GM12878 (cell line): ENCODE measurements at places on chromosomes 2 and 18.
A peak's percentile ranks its signal among the peaks of the same experiment; 100 is the strongest.

GRCh38 chr2:45750001-45750400 is 98.5 kb downstream of the PRKCE start:
- no peak for DNase-seq

DNA sequence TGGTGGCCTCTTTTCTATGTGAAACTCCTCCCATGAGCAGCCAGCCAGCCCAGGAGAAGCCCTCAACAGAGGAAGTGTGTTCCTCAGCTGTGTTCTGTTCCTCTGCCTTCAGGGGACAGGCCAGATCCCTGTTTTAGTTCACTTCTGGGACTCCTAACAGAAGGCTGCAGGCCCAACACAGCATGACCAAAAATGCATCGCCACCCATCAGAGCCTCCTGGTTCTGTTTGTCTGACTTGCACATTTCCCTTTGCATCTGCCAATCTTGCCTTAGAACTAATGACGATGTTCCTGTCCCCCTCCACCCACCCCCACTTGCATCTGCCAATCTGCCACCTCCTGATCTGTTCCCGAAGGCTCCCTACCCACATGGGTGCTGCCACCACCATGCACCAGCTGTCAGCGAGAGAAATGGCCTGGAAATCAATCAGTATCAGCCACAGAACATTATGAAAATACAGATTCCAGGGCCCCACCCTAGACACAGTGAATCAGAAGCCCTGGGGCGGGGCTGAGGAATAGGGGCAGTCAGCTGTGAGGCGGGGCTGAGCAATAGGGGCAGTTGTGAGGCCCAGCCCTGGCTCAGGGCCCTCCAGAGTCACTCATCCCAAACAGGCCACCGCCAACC is 51.0 kb downstream of the FAM168B start:
- no peak for DNase-seq

DNA sequence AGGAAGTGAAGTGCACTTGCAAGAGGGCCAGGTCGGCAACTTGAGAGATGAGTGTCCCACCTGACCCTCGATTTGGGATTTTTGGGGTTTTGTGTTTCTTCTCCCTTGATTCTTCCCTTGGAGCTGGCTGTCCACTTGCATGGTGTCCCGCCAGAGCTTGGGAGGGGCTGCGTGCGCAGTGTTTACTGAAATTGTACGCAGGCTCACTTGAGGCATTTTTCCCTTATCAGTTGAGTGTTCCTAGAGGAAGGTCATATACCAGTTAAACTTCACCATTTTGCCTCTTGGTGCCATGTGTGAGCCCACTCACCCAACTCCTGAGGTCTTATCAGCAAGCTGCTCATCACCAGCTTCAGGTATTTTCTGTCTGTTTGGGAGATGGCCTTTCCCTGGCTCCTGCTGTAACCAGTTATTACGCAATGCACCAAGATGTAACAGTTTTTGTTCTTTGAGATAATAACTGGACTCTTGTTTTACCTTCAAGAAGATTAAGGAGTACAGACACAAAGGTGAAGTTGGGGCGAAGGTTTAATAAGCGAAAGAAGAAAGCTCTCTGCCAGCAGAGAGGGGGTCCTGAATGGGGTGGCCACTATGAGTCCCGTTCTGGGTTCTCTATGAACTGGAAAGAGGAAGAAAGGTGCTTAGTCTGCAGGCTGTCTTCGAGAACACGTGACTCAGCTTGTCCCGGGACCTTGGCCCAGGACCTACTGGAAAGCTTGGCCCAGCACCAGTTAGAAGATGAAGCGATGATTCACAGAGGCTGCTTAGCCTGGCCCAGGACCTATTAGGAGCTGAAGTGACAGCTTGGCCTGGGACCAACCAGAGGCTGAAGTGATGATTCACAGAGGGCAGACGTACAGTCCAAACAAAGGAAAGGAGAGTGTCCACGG is 21.5 kb upstream of the TXNL4A start:
- DNase-seq, result no peak

DNA sequence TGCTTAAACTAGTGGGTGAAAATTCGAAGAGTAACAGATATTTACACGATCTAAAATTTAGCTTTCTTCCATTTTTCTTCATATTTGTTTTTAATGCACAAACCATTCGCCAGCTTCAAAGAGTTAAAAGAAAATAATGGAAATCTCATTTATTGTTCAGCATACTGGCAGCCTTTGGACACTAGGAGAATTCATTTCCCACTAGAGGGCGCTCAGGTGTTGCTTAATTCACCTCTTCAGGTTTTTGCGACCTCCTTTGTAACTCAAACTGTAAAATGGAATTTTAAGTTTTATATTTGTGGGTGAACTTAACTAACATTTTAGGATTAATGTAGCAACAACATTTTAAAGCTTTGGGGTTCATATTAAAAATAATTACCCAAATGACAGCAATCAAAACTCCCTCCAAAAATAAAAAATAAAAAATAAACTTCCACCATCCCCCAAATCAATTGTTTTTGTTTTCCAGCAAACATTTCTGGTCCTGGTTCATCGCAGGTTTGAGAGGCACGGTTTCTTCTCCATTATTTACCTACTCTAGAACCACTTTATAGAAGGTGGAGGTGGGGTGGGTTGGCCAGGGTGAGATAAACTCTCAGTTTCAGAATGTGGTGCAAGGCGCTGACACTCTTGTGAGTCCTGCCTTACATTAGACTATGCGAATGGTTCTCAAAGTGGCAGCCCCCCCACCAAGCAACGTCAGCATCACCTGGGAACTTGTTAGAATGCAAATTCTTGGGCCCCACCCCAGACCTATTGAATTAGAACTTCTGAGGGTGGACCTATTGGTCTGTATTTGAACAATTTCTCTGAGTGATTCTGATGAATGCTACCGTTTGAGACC is 24.7 kb upstream of the PNPT1 start:
- peak; percentile 7 for DNase-seq

- DNase-seq, result no peak
Observed at GRCh38 chr2:153963256-153963655, 91.5 kb downstream of the GALNT13 start.

GRCh38 chr18:36537289-36537688 is 239.8 kb downstream of the FHOD3 start:
- DNase-seq, result no peak

- no peak for DNase-seq
Observed at GRCh38 chr2:218888341-218888740, 7.7 kb downstream of the WNT10A start.

- DNase-seq, result no peak
Observed at GRCh38 chr2:6218926-6219325, 526.7 kb downstream of the SOX11 start.

DNA sequence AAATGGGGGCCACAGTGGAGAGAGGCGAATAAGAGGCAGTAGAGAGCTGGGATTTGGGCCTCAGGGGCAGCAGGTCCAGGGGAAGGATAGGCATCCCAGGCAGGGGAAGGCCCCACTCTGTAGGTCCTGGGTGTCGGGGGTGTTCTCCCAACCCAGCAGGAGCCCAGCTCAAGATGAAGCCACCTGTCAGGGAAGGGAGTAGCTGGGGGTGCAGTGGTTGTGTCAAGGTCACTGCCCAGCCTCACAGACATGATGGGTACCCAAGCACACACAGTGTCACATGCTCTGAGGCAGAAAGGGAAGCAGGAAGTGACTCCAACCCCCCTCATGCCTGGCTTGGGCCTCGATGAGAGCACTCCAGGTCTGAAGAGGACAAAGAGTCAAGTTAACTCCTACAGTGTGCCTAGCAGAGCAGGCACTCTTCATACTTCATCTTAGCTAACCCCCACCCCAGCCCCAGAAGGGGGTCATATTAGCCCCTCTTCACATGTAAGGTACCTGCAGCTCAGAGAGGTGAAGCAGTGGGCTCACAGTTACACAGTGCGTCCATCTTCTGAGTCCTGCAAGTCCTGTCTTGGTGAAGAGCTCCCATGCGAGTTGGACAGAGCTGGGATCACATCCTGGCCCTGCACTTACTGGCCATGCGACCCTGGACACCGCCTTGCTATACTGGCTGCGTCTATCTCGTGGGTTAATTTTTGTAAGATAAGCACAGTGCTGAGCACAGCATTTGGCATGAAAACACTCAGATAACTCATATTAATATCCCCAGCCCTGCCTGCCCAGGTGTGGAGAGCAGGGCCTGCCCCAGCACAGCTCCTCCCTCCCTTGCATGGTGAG is 72.6 kb upstream of the DAPL1 start:
- no peak for DNase-seq

DNA sequence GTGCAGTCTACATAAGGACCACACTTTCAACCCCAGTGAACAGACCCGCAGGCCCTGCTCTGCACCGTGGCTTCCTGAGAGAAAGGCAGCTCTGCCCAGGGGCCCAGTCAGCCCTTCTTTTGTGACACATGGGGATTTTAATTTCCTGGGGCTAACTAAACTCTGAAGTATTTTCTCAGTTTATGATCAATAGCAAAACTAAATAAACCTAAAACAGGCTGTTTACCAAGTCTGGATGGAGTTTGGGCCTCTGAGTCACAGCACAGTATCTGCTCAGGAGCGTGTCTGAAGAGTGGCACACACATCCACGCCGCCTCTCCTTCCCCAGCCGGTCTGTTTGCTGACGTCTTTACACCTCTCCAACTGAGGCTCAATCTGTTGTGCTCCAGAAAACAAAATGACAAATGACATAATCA is 72.3 kb downstream of the LDLRAD4 start:
- no peak for DNase-seq

DNA sequence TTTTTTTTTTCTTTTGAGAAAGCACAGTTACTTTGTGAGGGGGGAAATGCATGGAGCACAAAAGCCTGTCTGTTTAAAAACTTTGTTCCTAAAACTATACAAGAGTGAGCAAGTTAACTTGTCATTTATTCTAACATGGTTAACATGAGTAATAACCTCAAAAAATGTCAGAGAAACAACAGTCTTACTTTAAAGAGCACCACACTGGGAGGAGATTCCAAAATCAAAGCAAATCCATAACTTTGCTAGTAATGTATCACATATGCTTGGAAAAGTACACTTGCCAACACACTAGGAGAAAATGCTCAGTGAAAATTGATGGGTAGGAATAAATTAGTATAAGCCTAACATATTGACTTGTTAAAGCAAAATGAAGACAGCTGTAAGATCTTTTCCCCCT is 157.1 kb downstream of the PRPF40A start:
- no peak for DNase-seq

- DNase-seq, result no peak
Observed at GRCh38 chr2:161708350-161708975, 84.2 kb downstream of the SLC4A10 start.

DNA sequence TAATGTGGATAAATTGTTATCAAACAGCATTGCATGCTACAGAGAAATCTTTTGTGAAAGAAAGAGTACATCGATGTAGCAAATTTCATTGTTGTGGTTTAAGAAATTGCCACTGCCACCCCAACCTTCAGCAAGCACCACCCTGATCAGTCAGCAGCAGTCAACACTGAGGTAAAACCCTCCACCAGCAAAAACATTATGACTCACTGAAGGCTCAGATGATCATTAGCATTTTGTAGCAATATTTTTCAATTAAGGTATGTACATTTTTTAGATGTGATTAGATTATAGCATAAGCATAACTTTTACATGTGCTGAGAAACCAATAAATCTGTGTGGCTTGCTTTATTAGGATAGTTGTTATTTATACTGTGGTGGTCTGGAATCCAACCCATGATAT is 75.5 kb downstream of the ZNF385B start:
- no peak for DNase-seq

- DNase-seq, result no peak
Observed at GRCh38 chr2:48145845-48146452, 239.7 kb upstream of the FBXO11 start.

GRCh38 chr18:8045884-8046281 is 478.8 kb downstream of the PTPRM start:
- no peak for DNase-seq

DNA sequence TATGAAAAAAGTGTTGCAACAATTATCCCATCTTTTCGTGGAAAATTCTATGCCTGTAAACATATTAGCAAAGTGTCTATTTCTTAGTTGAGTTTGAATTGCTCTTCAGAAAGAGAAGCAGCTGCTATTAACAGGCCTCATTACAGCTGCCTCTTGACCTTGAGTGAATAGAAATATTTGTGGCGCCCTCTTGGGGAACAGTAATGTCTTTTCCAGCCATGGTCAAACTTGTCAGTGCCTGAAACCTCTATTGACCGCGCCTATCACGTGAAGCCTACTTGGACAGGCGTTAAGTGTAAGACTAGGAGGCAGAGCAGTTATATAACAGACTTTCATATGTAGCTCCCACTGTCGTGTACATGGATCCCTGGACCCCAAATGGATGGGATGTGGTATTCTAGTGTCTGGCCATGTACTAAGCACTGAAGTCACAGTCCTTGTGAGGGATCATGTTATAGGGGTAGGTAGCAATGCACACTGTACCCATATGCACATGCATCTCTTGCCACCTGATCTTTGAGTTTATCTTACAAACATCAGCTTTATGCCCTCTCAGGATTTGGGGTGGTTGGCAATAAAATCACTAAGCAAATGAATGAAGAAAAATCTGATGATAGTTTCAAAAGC is 245.0 kb downstream of the PTGR3 start:
- DNase-seq, result no peak

DNA sequence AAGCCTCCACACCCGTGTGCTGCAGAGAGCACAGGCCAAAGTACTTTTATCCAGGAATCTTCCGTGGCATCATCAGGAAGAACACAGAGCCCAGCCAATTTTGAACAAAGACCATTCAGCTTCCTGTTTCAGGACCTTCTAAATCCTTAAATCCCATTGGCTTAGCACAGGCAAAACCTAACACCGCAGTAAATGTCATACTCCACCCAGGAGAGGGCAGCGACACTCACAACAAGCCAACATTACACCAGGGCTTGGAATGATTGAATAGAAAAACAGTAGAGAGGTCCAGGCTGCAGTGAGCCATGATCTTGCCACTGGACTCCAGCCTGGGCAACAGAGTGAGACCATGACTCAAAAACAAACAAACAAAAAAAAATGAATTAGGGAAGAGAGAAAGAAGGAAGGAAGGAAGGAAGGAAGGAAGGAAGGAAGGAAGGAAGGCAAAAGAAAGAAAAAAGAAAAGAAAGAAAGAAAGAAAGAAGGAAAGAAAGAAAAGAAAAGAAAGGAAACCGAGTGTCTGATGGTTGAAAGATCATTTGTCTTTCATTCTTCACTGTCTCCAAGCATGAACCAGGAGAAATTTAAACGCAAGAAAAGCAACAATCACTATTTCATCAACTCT is 144.6 kb upstream of the SATB2 start:
- no peak for DNase-seq

DNA sequence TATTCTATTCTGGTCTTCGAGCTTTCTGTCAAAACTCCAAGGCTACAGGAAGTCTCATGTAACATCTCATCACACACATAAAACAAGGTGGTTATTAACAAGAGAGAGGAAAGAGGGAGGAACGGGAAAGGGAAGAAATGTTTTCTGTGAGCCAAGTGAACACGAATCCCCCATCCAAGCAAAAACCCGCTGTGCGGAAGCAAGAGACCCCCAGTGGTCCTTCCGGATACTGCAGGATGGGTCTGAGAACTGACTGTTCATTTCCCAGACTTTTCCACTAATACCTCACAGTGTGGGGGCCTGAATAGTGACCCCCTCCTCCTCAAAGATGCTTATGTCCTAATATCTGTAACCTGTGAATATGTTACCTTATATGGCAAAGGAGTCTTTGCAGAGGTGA is 19.0 kb upstream of the DIPK1C start:
- DNase-seq, result no peak

DNA sequence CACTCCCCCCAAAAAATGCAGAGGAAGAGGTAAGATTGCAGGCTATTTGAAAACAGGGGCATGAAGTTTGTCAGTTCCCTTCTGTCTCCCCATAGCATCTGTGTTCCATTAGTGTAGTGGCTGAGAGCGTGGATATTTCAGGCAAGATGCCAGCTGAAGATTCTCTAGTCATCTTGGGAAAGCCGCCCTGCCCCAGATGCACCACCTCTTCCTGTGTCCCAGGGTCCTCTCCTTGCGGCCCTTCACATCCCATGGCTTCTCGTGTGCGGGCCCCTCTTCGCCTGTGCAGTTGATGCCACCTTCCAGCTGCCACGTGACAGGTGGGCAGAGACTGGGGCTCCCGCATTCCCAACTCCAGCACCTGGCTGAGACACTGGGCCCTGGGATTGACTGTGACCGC is 16.1 kb downstream of the TMEM127 start:
- DNase-seq, result no peak
